Small intestine (tissue), 16 donors: ENCODE measurements at places on chromosomes 7 and 10.
A peak's percentile ranks its signal among the peaks of the same experiment; 100 is the strongest.

- no peak for DNase-seq
Observed at GRCh38 chr7:84513061-84513460, 318.5 kb upstream of the SEMA3A start.

DNA sequence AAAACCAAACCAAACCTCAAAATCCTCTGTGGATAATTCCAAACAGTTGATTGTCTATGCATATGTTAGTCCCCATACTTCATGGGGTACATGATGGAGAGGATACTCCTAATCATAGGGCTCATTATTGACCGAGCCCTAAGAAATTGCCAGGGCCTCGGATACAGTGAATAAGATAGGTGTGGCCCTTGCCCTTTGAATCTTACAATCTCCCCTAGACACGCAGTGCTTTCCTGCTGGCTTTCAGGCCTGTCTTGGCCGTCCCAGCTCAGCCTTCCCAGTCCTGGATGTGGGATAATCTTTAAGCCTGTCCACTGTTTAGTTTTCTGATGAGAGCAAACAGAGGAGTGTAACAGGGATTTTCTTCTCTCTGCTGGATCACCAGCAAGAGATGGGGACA lies 161.8 kb downstream of the TMEM178B start:
- peak; percentile 66 for DNase-seq

DNA sequence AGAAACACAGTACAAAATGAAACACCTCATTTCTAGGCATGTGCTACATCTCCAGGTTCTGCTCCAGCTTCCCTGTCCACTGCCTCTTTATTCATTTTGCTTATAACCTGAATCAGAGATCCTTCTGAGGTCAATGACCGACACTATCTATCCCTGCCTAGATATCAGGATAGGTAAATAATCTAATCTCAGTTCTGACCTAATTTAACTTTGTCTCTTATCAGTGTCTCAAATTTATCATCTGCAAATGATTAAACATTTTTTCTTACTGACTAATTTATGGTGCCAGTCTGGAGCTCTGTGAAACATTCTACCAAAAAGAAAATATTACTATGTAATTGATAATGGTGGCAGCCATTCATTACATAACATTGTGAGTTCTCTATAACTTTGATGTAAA lies 61.1 kb downstream of the SGCE start:
- DNase-seq: peak; percentile 53

DNA sequence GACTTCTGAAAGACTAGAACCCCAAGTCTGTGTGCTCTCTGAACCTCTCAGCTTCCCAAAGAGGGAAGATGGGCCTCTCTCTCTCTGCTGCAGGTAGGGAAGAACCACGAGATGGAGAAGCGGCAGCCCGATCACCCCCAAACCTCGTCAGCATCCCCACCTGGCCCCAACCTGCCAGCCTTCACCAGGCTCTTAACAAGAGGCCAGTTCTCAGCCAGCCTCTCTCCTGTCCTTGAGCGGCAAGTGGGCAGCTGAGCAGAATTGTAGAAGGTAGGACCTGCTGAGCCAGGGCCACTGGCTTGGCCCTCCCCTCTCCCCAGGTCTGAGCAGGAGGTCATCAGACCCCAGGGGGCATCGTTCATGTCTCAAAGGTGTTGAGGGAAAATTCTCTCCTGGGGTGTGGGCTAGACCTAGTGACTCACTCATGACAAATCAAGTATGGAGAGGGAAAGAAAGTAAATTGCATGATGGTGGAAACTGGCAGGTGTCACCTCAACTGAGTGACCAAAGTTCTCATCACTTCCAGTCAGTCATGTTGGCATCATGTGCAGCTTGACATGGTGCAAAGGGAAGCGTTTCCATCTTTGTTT lies 92.0 kb upstream of the GPR26 start:
- DNase-seq: no peak

GRCh38 chr7:16940776-16941175 lies 59.0 kb upstream of the AGR3 start:
- no peak for DNase-seq

DNA sequence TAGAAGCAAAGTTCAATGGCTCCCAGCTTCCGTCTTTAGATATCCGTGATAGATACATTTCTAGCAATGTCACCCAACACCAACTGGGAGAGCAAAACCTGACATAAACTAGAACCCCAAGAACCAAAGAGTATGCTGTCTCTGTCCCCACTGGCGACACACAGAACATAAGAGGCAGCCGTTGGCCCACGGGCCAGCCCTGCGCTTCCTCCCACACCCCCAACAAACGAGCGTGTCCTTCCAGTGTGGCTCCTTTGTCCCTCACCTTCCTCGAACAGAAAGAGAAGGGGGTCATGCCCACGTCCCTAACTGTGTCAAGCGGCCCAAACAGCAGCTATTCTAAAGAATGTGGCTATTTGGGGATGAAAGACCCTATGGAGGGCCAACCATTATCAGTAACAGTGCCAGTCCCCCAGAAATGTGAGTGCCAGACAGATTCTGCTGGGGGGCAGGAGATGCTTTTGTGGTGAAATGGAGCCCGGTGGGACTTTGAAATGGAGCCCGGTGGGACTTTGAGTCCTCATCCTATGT lies 171.9 kb downstream of the USP6NL start:
- no peak for DNase-seq

DNA sequence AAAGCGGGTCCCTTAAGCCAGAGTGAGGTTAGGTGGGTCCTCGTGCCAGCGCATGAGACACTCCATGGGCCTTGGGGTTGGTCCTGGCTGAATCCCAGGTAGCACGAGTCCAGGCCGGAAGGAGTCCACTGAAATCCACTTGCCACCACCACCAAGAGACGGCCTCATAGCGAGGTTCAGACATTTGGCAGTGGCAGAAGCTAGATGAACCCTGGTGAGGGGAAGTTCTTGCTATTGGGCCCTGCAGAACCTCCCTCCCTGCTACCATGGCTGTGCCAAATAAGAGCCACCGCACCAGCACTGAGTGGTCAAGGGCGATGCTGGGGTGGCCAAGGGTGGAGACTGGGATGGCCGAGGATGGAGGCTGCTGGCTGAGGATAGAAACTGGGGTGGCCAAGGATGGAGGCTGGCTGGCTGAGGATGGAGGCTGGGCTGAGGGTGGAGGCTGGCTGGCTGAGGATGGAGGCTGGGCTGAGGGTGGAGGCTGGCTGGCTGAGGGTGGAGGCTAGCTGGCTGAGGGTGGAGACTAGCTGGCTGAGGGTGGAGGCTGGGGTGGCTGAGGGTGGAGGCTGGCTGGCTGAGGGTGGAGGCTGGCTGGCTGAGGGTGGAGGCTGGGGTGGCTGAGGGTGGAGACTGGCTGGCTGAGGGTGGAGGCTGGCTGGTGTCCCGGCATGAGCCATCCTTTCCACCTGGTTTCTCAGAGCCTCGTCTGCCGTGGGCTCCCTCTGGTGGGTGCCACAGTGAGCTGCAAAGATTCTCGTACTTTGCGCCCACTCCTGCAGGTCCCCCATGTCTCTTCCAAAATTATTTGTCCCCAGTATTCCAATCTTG lies 88.2 kb downstream of the ELFN1 start:
- DNase-seq: peak; percentile 21

DNA sequence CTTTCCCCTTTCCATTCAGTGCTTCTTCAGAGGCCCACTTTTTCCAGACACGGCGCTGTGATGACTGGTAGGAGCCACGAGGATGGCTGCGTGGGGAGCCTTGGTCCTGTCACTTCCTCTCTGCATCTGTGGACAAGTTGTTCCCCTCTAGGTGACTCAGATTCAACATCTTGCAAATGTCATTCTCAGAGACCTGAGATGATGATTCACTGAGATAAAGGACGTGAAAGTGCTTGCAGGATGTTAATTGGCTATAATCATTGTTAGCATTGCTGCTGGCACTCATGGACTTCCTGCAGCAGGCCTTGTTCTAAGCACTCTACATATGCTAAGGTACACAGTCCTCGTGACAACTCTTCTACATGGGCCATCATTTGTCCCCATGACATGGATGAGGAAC lies 489.8 kb upstream of the ZMIZ1 start:
- no peak for DNase-seq

GRCh38 chr7:127708788-127709187 lies 56.8 kb downstream of the SND1 start:
- DNase-seq: peak; percentile 75

DNA sequence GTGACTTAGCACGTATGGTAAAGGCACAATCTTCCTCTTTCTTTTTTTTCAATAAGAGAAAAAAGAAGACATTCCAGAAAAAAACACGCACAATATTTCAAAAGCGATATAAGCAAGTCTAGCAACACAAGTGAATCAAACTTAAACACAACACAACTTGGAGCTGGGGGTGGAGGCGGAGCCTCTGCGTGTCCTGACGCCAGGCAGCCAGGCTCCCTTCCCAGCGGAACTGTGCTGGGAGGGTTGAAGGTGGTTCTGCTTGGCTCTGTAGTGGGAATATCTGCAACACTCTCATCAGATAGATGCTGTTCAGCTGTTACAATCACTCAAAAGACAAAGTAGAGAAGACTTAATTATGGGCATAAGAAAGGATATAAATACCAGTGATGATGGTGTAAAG lies 211.4 kb downstream of the WDR37 start:
- DNase-seq: no peak
